ENCODE measurements at places on chromosomes 5 and 9.

GRCh38 chr5:167880420-167880819 is 411.0 kb upstream of the WWC1 start:
- no peak for DNase-seq

DNA sequence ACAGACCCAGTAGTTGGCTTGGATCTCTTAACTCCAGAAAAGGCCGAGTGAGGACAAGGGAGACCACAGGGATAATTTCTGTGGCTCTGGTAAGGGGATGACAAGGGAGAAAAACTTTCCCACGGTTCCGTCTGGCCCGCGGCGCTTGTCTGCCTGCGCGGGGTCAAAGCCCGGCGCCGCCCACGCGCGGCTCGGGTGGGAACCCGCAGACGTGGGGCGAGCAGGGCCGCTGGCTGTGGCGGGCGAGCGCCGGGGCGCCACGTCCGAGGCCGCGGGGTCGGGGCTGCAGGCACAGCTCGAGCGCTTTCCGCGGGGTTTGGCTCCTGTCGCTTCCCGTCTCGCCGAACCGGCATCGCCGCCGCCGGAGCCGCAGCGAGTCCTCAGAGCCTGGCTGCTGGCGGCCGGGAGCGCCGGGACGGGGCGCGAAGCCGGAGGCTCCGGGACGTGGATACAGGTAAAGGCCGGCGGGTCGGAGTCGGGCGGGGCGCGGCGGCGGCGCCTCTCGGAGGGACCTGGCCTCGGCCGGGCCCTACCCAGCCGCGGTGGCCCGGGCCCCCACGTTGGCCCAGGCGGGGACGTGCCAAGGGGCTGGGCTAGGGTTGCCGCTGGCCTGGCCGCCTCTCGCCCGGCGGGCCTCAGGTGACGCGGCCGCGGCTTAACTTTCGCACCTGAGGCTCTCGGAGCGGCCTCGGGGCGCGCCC is at the start of gene RNF180:
TSS of gene RNF180 (plus strand) at position 344 of the 701 bp plus-strand sequence. CDS start 34,965 bp downstream, outside the sequence.
- peak; percentile 22 for DNase-seq

DNA sequence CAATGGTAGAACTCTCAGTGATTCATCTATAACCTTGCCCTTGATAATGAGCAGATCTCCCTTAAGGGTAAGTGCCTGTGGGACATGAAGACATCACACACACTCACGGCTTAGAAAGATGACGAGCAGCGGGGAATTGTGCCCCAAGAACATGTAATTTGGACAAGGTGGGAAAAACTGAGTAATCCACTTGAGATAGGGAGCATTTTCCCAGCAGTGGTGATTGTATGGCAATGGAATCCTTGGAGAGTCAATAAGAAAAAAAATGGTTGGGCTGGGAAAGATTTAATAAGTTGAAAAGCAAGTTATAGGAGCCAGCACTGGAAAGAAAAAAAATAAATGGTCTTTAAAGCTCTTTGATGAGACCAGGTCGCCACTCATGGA is 193.1 kb downstream of the GLIS3 start:
- DNase-seq, result no peak

DNA sequence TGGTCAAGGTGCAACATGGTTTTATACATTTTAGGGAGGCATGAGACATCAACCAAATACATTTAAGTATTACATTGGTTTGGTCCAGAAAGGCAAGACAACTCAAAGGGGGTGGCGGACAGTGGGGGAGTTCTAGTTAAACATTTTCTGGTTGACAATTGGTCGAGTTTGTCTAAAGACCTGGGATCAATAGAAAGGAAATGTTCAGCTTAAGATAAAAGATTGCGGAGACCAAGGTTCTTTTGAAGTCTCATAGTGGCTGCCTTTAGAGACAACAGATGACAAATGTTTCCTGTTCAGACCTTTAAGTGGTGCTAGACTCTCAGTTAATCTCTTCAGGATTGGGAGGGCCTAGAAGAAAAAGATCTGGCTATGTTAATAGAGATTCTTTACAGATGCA is 47.7 kb upstream of the TTC39B start:
- DNase-seq, result no peak

- no peak for DNase-seq
Measured at GRCh38 chr5:150457121-150457520, 7.6 kb upstream of the RPS14 start.

GRCh38 chr5:65796751-65797316 is 74.8 kb downstream of the NLN start:
- DNase-seq, result no peak

- no peak for DNase-seq
Measured at GRCh38 chr5:54695198-54695966, 177.8 kb downstream of the SNX18 start.

DNA sequence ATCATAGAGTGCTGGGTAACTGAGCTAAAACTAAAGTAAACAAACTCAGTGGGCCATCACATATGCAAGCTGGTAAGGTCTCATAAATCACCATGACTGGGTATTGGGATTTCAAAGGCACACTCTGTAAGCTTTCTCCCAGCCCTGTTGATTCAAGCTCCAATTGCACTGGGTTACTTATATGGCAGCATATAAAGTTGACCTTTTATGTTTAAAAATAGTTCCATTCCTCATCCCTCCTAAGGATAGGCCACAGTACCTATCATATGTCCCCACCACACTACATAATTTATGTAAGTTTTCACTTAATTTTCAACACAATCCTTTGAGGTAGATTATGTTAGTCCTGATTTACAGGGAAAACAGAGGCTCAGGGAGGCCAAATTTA is 438.4 kb downstream of the RAB3C start:
- no peak for DNase-seq

DNA sequence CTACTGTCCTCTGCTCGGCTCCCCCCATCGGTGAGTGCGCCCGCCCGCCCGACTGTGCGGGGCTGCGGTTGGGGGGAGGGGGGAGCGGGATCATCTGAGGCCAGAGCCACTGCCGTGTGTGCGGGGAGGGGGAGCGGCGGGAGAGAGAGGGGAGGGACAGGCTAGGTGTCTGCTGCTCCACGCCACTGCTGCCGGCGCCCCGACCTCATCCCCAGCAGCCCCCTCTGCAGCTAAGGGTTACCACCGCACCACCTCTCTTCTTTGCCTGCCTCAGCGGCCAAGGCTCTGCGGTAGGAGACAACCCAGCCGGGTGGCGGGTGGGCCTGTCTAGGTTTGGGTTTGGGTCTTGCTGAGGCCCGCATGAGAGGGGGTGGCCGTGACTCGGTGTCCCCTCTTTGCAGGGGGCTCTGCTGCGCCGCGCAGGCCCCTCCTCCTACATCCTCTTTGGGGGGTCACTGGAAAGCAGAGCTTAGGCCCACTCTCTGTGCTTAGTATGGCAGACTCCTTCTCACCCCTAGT is 670 bp upstream of the PURA start:
- peak; percentile 31 for DNase-seq

- DNase-seq, result no peak
Measured at GRCh38 chr5:109394806-109395205, 15.0 kb downstream of the PJA2 start.

DNA sequence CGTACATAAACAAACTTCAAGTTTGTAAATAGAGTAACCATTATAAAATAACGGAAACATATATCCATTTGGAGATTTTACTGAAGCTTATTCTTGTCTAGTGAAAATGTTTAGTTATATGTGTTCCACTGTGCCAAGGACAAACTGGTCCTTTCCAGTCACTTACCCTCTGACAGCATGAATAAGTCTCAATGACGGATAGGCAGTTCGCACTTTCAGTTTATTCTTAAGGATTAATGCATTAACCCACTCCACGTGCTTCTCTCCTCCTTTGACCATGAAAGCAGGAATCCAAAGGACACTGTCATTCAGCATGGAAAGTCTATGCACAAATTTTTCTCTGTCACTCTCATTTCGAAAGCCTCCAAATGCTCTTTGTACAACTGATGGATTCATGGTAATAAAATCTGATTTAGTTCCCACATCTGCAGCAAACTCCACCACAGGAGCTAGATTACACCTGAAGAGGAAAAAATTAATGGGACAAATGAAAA is 47.1 kb downstream of the ST8SIA4 start:
- no peak for DNase-seq

DNA sequence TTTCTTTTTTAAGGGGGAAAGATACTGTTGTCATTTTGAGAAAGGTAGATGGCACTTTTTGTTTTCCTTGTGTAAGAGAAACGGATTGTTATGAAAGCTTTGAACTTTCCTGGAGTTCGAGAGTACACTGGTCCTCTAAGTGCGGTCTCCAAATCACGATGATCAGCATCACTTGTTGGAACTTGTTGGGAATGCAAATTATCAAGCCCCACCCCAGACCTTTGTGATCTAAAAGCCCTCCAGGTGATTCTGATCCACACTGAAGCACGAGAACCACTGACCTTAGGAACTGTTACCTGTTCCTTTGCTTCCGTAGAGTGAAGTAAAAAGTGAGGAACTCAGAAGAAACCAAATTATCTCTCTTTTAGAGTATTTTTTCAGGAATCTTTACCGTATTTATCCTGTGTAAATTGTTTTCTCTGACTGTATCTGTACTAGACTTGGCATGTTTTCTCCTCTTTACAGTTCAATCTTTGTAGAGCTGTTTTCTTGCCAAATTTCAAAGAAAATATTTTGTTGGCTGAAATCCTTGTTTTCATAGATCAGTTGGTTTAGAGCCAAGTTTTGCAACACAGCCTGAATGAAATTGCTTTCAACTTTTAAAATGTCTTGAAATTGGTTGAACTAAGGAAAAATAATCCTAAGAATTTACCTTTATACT is 4.0 kb downstream of the MAT2B start:
- no peak for DNase-seq

- no peak for DNase-seq
Measured at GRCh38 chr9:130204959-130205358, 32.8 kb downstream of the NCS1 start.

GRCh38 chr5:31733371-31733770 is 94.4 kb downstream of the PDZD2 start:
- no peak for DNase-seq

- DNase-seq, result no peak
Measured at GRCh38 chr9:14277244-14277643, 36.7 kb downstream of the NFIB start.

DNA sequence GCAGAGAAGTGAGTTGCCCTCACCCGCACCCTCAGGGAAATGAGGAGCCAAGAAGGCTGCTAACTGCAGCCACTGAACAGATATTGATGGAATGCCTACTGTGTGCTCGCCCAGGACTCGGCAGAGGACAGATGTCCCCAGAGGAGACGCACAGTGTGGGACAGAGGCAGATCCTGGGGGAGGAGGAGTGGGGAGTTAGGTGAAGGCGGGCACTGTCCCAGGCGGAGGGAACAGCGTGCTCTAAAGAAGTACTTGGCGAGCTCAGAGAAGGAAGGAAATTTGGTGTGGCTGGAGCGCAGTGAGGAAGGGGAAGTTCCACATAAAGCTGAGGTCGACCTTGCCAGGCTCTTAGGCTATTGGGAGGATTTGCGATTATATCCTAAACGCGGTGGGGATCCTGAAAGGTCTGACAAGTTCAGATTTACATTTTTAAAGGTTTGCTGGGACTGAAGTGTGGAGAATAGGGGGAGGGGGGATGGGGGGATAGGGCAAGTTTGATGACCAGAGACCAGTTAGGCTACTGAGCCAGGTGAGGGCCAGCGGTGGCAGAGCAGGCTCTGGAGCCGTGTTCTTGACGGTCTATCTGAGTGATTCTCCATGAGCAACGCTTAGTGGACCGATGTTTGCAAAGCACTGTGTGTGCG is 23.6 kb upstream of the CERCAM start:
- DNase-seq, result no peak
